Fibroblast of skin of left quadriceps (primary cell): ENCODE measurements at places on chromosomes 4 and X.

DNA sequence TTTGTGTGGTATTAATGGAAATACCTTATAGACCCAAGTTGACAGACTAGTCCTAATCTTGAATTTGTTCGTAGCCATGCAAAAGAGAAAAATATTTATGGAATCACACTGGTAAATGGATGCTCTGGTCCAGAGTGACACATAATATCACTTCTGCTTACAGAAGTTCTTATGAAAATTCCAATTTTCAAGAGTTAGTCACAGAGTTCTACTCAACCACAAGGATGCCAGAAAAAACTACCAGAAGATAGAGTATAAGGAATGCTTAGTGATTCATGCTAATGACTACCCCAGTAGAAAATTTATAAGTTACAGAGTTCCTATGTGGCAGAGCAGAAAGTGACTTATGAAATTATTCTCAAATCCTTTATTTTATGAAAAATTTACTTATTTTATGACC is 1384.8 kb downstream of the FAM133A start:
- peak; percentile 64 for DNase-seq

- DNase-seq = no peak
Observed at GRCh38 chrX:149114001-149114400, 391.1 kb downstream of the IDS start.

DNA sequence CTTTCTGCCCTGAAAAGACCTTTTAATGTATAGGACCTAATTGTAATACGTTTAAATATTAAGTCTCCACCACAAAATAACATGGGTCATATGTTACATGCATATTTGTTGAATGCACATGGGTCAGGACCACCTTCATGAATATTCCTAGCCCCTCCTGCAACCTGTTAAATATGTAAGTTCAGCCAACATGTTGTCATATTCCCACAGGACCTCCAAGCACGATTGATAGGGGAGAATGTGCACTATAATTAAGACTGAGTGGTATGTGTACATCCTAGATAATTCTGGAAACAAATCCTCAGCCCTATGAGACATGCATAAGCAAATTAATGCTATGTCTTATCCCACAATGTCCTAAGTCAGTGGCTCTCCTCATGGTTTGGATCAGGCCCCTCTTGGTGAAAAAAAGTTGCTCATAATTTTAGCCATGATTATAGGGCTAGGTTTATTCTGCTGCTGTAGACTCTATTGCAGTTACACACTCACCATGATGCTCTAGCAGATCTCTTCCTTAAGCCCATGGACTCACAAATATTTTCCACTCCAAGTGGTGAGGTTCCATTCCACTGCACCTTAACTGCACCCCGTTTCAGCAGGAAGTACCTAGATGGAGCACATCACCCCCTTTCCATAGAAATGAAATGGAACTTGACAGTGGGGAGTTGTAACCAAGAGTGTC is 10.2 kb downstream of the TIGD2 start:
- no peak for DNase-seq

GRCh38 chr4:53221832-53222480 is 143.9 kb downstream of the SCFD2 start:
- no peak for DNase-seq
